ENCODE measurements at places on chromosomes 4 and X.

- DNase-seq, result no peak
Observed at GRCh38 chr4:7823416-7823824, 116.2 kb downstream of the AFAP1 start.

DNA sequence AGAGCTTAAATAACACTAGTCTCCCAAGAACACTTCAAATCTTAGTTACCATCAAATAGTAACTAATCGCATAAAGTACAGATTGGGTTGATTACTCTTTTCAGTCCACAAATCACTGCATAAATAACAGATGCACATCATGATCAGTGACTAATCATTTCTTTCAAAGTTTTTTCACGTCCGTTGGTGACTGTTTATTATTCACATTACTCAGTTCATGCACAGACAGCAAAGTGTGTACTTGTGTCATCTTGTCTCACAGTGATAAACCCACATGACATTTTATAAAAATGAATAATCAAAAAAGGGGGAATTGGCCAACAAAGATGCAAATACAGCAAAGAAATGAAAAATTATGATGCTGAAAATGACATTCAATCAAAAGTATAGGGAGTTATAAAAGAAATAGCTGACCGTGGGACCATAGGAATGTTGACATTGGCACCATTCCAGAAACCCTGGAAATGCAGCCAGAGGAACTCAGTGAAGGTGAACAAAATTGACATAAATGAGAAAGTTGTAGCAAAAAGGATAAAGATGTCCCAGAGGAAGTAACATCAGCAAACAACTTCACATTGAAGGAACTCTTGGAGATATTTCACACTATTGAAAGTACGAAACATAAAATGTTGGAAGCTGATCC lies 161.5 kb downstream of the SOX3 start:
- no peak for DNase-seq

DNA sequence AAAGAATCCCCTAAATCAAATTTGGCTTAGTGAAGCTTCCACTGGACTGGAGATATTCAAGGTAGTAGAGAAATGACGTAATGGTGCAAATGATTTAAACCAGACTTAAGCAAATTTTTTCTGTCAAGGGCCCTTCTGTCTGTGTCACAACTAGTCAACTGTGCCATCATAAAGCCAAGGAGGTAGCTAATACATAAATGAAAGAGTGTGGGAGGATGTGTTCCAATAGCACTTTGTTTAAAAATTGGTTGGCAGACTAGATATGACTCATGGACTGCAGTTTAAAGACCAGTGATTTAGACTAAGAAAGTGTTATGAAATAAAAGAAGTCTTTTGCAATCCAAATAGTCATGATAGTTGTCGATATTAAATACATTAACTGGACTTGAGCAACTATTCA lies 24.3 kb upstream of the TEX13C start:
- DNase-seq, result no peak

DNA sequence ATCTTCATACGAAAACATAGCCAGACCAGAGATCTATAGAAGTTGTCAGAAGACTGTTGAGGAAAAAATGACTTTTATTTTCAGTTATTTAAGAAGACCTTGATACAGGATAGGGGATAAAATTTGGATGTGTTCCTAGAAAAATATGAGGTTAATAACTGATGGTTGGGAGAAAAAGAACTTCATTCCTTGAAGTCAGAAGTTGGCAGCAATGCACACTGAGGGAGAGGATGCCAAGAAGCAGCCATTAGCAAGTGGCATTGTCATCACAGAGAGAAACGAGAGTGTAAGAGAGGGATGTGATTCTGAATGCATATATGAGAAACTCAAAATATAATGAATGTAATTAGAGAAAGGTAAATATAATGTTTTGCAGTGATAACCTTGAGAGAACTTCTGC lies 382.1 kb upstream of the EPHA5 start:
- DNase-seq, result no peak

DNA sequence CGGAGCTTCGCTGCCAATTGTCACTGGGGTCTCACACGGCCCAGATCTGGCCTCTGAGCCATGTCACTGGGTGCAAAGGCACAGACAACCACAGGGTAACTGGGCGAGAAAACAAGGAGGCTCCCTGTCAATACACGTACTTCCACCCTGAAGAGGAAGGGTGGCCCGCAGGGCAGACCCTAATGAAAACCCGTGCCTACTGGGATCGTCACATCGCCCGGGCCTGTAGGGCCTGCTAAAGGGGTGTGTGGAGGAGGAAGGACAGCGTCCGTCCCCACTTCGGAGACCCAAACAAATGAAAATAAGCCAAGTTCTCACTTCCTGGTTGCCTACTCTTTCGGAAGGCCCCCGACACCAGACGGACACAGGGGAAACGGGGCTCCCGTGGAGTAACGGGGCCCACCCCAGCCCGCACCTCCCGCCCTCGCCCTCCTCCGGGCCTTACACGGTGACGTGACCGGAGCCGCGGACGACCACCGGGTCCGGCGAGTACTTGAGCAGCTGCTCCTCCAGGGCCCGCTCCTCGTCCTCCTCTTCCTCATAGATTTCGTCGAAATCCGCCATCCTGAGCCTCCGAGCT lies 578 bp downstream of the CHIC2 start:
- no peak for DNase-seq

GRCh38 chr4:38489924-38490639 lies 173.9 kb upstream of the KLF3 start:
- no peak for DNase-seq

- DNase-seq, result peak; percentile 65
Observed at GRCh38 chr4:4386296-4386735, 586 bp upstream of the NSG1 start.

DNA sequence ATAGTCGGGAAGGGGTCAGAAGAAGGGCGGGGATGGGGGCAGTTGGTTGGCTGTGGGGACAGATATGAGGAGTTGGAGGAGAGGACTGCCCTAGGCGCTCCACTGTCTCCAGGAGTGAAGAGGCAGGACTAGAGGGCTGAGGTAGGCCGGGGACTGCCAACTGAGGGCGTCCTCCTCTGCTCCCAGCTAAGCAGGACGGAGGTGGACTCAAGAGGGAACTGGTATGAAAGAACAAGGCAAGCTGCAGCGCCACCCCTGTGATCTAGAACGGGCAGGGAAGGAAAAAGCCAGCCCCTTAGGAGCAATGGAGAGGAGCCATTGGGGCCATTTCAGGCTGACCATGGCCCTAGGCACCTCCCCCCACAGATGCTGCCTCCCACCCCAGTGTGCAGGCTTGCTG lies 14.0 kb downstream of the BEND2 start:
- no peak for DNase-seq

GRCh38 chr4:106329041-106329618 lies 12.8 kb downstream of the AIMP1 start:
- DNase-seq, result no peak

- no peak for DNase-seq
Observed at GRCh38 chrX:7159149-7159861, 11.4 kb upstream of the PUDP start.

DNA sequence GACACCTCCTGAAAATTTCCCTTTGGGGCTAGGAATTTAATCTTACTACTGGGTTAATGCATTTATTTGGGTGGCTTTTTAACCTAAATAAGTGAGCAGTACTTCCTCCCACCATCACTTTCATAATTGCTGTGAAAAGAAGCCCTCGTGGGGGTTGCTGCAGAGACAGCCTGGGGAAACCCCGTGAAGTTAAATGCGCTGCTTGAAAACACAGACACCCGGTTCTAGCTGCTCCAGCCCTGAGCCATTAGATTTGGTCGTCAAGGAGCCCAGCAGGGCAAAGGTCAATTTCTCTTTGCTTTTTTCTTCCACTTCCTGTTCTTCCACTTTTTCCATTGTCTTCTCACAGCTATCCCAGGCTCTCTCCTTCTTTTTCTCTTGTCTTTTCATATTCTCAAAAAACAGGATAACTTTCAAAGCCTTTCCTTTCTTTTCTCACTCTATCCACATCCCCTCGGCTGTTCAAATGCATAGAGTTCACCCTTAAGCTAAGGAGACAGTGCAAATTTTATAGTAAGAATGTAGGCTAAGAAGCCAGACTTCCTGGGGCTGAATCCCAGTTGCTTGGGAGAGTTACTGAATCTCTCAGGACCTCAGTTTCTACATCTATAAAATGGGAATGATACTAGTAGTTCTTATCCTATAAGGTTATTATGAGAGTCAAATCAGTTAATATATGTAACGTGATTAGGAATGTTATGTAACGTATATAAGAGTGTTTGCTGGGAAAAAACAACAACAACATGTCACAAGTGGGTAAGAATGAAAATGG lies 91.5 kb upstream of the ZNF827 start:
- no peak for DNase-seq

GRCh38 chrX:96183843-96184242 lies 500.8 kb upstream of the DIAPH2 start:
- no peak for DNase-seq

DNA sequence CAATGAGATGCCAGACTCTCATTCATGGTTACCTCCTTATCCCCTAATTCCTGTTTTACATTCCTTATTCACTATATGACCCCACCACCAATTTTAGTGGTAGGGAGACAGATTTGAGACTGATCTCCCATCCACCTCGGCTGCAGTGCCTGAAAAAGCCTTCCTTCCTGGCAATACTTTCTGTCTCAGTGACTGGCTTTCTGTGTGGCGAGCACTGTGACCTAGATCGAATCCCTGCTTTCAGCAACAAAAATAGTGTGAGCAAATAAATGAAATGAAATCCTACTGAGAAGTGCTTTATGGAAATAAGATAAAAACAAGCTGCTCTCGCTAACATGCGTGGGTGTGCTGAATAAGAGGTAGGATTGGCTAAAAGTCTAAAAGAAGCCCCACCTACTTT lies 165.3 kb downstream of the GPM6A start:
- no peak for DNase-seq

- no peak for DNase-seq
Observed at GRCh38 chrX:153596981-153597750, 1.8 kb downstream of the CCNQ start.

DNA sequence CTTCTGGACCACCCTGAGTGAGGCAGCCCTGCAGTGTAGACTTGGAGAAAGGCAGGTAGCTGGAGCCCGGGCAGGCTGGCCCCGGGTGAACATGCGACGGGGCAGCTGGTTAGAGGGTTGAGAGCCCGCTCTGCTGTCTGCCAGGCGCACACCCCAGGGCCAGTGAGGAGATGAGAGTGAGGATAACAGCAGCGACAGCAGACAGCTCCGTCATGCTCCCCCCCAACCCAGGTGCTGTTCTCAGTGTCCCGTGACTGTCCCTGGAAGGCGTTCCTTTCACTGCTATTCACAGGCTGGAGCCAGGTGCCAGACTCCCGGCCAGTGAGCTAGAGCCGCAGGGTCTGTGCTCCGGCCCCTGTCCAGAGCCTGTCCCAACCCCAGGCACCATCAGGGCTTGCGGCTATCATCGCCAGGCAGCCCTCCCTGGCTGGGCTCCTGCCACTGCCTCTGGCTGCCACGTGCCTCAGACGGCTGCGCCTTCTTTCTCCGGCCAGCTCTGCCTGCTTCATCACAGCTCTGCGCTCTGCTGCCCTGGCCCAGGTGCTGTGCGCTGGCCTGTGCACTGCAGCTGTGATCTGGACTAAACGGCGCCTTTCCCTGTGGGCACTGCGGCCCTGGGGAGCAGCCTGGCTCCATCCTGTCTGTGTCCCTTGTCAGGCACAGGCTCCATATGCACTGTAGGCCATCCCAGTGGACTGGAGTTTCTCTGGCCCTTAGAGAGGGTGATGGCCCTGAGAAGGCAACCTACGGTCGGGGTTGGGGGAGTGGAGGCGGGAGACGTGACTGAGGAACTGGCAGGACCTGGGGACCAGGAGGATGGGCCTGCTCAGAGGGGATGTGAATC lies 19.8 kb downstream of the NSG1 start:
- DNase-seq, result no peak

GRCh38 chrX:80237072-80237471 lies 183.2 kb upstream of the TENT5D start:
- DNase-seq, result no peak

DNA sequence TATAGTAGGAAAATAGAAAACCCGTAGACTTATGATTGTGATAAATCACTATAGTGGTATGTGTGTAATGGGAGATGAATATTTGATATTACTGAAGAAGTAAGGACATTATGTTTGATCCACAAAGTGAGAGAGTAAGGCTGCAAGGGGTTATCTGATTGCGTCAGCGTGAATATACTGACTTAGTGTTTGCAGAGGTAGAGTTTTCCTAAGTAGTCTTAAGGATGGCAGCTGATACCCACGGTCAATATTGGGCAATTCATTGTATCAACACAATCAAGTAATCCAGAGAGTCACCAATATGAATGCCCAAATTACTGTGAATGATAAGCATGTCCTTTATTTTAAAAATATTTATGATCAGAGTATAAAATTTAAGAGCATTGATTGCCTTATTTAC lies 83.7 kb downstream of the SPOCK3 start:
- DNase-seq, result no peak

DNA sequence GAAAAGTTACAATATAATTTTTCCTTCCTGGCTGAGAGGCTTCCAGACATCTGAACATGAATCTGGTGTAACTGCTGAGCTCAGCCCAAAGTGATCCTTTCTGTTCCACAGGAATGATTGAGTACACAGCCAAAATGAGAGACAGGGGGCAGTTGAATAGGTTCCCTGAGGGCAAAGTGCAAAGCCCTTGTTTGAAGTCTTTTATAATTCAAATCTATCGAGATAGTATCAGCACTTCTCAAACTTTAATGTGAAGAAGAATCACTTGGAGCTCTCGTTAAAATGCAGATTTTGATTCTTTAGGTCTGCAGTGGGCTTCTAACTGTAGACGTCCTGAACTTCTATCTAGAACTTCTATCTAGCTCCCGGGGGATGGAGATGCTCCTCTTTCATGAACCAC lies 54.4 kb upstream of the BMP2K start:
- no peak for DNase-seq

- DNase-seq, result no peak
Observed at GRCh38 chr4:173360587-173361221, 10.1 kb upstream of the SAP30 start.

DNA sequence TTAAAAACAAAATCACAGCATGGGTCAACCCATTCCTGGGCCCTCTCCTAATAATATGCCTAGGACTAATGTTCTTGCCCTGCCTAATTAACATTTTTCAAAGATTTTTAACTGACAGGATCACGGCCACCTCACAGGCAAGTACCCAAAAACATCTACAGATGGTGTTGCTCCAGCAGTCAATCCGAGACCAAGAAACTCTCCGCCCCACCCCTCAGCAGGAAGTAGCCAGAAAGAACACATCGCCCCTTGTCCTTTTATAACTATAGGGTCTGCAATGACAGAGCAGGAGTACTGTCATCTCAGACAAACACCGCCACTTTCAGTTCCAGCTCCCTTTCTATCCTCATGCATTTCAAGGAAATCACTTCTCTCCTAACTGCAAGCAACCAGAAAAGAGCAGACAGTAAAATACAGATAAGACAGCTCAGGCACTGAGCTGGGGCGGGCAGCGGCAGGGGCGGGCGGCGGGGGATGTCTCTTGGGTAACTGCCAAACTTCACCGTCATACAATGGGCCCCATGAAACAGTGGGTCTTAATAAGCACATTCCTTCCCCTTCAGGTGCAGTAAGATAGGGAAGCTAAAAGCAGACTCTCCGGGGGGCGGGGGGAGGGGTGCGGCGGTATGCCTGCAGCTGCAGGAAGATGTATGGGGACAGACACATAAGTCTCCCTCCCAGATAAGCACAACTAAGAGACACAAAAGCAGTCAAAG lies 67.4 kb downstream of the ZNF182 start:
- no peak for DNase-seq
